ENCODE measurements at places on chromosomes 5 and 9. TPM values are rescaled to one million over a fixed set of nuclear protein-coding genes. Genes with fewer than 3 reads are reported as not detected.

The GMCL2 gene
- total RNA-seq: not detected

The DBH gene
- total RNA-seq: not detected

The HTR1A gene
- not detected for total RNA-seq

The N4BP3 gene
- total RNA-seq: 3.4 TPM

The QRFP gene
- not detected for total RNA-seq

The EDIL3 gene
- not detected for total RNA-seq

The PRELID2 gene
- total RNA-seq: 5.6 TPM

The PCDHA6 gene
- not detected for total RNA-seq

The KCNV2 gene
- total RNA-seq: not detected

The CXCL14 gene
- not detected for total RNA-seq

The TESK1 gene
- total RNA-seq: 44.5 TPM

The IFNE gene
- total RNA-seq: not detected

The LURAP1L gene
- not detected for total RNA-seq

The TOR2A gene
- total RNA-seq: 20.2 TPM

The DMRT3 gene
- not detected for total RNA-seq

The NUTM2F gene
- total RNA-seq: not detected

The TSSK1B gene
- not detected for total RNA-seq

The ARHGEF39 gene
- 12.3 TPM for total RNA-seq

The ZNF484 gene
- 8.0 TPM for total RNA-seq

The CSF1R gene
- 0.27 TPM for total RNA-seq

The ENTPD2 gene
- total RNA-seq: not detected

The IL3 gene
- total RNA-seq: 140 TPM
